ENCODE measurements at places on chromosomes 3 and 15.
A peak's percentile ranks its signal among the peaks of the same experiment; 100 is the strongest.

DNA sequence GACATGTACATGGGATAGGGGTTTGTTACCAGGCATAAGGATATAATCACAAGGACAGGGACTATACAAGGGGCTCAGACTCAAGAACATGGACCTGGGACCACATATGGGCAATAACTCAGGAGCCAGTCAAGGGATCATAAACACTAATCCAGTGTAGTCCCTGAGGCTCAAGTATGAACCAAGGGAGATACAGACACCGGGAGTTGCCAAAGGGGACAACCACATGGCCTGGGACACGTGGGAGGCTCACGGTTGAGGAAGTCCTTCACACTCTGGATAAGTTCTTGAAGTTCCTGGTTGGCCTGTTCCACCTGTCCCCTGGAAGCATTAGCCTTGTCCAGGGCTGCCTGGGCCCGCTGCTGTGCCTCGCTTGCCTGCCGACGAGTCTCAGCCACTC is 1.8 kb upstream of the USP19 start:
- DNase-seq: no peak

DNA sequence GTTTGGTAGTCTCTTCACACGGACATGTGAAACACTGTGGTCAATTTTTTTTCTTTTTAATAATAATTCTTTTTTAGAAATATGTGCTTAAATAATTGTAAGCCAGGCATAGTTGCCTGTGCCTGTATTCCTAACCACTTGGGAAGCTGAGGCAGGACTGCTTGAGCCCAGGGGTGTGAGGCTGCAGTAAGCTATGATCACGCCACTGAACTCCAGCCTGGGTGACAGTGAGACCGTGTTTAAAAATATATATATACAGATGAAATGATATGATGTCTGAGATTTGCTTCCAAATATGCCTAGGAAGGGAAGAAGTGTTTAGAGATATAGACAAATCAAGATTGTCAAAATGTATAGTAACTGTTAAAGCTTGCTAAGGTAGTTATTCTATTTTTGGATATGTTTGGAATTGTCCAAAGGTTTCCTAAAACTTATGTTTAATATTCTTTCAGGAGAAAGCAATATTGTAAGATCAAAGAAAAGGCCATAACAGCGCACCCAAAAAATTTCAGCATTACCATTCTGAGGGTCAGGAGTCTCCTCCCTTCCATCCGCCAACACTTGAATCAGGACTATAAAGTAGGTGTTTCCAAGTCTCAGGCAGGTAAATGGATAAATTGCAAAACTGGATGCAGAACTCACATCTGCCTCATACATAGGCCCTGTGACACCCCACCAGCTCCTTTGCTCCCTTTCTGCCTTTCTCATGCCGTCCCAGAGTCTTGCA is 532 bp upstream of the SELENOT start:
- DNase-seq: no peak

DNA sequence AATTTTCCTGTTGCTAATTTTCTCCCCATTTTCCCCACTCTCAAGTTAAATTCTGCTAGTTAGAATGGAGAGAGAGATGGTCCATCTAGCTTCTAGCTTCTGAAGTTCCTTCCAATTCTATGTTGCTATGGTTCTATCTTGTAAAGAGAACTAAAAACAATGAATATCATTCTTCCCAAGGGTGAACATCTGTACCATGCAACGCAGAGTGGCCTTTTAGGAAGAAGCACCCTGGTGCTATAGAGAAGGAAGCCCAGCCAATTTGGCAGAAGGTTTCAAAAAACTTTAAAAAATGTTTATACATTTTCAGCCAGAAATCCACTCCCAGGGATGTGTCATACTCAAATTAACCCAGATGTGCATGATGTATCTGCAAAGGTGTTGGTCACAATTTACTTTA is 149.1 kb downstream of the SEMA6D start:
- no peak for DNase-seq

DNA sequence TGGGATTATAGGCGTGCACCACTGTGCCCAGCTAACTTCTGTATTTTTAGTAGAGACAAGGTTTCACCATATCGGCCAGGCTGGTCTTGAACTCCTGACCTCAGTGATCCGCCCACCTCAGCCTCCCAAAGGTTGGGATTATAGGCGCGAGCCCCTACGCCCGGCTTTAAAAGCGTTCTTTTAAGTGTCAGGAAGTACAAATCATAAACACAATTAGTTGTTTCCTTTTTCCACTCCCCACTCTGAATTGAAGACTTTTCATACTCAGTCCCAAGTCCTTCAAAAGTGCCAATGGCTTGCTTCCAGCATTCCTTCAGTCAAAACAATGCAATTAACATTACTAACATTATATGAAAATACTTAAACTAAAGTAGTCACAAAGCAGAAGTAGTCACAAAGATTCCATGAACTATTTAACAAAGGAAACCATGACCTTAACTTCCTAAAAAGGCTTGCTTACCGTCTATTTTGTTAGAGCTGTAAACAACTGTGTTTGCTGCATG is 8.1 kb downstream of the WDR82 start:
- peak; percentile 51 for DNase-seq

GRCh38 chr15:75661100-75661755 is 13.5 kb downstream of the SNX33 start:
- DNase-seq: peak; percentile 86

- no peak for DNase-seq
Observed at GRCh38 chr15:70566989-70567388, 196.4 kb downstream of the UACA start.
